ENCODE measurements at places on chromosomes 7 and 10.

DNA sequence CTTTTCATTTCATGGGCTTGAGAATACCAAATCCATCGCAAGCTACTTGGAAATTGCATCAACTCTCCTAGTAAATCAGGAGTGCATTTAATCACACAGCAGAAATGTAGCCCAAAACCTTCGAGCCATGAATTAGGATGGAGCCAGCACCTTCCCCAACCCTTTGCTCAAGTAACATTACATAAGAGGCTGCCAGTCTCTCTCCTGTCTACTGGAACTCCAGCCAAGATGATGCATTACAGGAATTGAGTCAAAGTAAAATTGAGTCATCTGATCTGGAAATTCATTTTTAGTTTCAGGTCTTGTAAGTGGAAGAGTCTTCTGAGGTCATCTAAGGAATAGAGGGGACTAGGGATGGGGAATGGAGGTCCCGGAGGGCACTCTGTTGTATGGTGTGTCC, 69.7 kb upstream of the FHIP2A start:
- DNase-seq = no peak

GRCh38 chr10:130642926-130643325, 506.7 kb downstream of the GLRX3 start:
- DNase-seq = no peak

GRCh38 chr10:63718421-63718820, 197.2 kb downstream of the REEP3 start:
- no peak for DNase-seq

GRCh38 chr7:90946730-90947501, 317.3 kb upstream of the FZD1 start:
- no peak for DNase-seq

DNA sequence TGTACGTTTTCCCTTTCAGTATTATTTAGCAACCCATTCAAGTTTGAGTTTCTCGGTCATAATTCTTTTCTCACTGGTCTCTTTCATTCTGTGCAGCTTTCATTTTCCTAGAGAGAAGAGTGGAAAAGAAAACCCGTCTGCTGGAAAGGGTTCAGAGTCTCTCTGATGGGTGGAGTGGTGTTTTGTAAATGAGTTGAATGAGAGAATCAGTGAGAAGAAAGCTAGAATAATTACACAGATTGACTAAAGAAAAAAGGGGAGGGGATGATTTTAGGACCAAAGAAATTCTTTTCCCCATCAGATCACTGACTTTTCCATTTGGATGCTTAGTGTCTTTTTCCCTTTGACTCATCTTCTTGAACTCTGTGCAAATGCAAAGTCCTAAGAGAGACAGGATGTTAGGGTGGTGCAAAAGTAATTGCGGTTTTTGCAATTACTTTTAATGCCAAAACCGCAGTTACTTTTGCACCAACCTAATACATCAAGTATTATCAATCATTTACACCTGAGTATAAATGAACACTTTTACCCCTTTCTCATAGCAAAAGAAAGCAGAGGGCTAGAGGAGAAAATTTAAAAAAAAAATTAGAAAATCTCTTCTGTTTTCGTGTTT, 242.1 kb upstream of the SP4 start:
- no peak for DNase-seq

DNA sequence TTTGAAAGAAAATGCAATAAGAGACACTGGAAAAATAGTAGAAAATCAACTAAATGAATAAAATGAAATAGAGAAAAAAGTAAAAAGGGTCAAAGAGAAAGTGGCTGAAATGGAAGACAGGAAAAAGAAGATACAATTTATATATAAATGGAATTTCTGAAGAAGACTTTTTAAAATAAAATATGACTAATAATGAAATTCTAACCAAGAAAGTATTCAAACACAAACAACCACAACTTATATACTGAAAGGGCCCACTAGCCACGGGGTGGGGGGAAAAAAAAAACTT, 232.1 kb downstream of the IMMP2L start:
- no peak for DNase-seq

DNA sequence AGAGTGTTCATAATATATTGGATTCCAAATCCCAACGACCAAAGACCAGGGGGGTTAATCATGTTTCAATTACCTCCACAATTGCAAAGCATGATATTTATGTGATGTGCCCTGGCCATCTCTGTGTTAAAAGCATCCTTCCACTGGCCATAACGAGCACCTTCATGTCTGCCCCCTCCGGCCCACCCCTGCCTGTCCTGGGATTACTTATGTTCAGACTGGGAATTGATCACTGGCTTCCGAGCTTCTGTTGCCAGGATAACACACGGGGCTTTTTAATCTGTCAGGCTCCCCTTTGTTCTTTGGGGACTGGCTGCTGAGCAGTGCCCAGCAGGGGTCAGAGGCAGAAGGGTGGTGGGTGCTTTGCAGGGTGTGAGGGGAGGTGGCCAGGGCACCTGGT, 13.7 kb upstream of the CHST15 start:
- no peak for DNase-seq

DNA sequence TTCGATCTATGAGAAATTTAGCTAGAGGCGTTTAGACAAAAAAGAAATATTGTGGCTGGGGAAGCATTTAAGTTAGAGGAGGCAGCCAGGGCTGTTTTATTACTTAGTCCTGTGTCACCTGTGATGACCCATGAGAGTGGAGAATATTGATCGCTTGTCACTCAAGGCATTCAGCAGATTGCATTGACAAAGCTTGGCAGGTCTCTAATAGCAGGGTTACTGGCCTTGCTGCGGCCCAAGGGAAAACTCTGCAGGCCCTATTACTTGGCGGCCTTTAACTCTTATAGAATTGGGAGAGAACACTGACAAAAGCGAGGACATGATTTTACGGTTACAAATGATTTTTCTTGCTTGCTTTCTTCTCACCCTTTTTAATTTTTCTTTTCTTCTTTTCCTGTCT, 473.5 kb downstream of the AUTS2 start:
- no peak for DNase-seq

- DNase-seq = no peak
Observed at GRCh38 chr10:61064356-61064755, 120.4 kb upstream of the RHOBTB1 start.

- no peak for DNase-seq
Observed at GRCh38 chr10:118193642-118194041, 146.9 kb upstream of the RAB11FIP2 start.

DNA sequence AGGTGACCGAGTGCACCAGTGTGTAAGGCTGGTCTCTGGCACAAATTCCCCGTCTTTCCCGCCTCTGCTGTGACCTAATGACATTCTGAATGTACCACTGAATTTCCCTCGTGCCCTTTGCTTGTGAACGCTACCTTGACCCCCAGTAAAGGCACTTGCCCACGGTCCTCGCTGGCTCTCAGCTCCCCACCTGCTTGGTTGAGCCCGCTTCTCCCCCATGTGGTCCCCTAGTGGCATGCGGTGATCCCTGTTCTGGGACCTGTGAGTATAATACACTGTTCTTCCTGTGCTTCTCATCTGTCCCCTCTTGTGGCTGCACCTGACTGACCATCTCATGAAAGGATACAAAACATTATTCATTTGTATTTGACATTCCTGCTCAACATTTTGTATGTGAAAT, 495.7 kb downstream of the INHBA start:
- DNase-seq = no peak

- no peak for DNase-seq
Observed at GRCh38 chr7:55441774-55442522, 76.8 kb downstream of the LANCL2 start.

DNA sequence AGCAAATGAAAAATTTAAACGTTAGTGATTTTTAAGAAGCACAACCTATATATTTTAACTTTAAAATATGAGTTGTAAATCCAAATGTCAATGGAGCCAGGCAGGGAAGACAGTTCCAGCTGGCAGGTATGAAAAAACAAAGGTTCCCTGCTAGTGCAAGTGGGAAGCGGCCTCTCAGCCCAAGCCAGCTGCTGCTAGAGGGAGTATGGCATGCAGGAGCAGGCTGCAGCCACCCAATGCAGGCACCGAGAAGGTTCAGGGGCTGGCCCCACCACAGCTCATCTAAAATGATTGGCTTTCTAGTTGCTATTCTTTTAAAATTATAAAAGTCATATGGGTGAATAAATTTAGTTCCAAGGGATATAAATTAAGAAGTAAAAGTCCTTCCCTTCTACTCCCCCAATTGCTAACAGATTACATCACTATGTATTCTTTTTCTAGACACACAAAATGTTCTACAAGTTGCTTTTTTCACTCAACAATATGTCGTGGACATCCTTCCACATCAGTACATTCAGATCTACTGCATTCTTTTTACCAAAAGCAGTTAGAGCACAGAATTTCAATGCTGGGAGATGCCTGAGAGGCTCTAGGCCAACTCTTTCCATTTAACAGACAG, 69.3 kb downstream of the SGMS1 start:
- DNase-seq = no peak

GRCh38 chr7:140661124-140661523, 11.6 kb upstream of the ADCK2 start:
- no peak for DNase-seq

GRCh38 chr7:71271203-71271602, 139.3 kb downstream of the GALNT17 start:
- no peak for DNase-seq

DNA sequence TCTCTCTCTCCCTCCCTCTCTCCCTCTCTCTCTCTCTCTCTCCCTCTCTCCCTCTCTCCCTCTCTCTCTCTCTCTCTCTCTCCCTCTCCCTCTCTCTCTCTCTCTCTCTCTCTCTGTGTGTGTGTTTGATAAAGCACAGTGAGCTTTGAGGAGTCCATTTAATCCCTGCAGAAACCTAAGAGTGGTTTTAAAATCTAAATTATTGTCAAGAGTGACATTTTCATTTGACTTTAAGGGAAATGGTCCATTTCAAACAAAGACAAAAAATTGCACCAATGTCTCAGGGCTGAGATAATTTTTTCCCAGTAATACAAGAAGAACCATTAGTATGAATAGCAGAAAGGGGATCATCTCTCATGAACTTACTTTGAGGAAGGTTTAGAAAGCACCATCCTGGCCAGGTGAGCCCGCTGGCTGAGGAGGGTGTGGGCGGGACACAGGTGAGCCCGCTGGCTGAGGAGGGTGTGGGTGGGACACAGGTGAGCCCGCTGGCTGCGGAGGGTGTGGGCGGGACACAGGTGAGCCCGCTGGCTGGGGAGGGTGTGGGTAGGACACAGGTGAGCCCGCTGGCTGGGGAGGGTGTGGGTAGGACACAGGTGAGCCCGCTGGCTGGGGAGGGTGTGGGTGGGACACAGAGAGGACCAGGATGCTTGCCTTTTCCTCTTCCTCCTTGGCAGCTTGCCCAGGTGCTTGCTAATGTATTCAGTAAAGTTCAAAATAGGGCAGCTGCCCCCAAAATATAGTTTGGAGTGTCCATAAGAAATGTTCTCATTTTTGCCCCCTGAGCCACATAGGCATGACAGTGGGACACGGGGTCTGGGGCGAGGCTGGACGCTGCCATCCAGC, 125.0 kb downstream of the DNAJB6 start:
- DNase-seq = no peak

- no peak for DNase-seq
Observed at GRCh38 chr7:136122026-136122425, 144.9 kb upstream of the MTPN start.

DNA sequence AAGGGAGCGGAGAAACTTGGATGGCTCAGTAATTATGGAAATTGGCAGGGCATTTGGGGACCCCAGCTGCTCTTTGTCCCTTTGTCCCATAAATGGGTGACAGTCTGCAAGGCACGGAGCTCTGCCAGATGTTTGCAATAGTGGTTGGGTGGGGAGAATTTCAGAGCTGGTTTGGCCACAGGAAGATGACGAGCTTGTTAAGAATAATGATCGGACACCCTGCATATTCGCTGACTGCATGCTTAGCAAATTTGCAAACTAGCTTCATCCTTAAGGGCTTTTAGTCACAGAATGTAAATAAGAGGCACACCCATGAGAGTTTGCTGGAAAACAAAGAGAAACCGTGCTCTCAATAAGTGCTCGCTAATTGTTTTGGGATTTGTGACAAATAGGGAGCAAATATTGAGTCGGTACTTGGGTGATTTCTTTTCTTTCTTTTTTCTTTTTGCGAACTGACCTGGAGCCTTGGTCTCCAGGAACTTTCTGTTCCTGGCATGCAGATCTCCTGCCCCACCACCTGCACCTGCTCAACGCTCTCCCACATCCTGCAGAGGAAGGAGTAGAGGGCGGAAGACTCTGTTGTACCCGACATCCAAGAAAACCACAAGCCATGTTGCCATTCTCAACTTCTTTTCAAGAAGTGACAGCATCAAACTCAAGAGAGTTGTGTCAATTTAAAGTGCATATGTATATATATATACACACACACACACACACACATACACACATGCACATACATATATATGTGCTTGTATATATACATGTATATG, 238.9 kb downstream of the CAMK1D start:
- DNase-seq = no peak

- no peak for DNase-seq
Observed at GRCh38 chr7:14717169-14717568, 185.4 kb downstream of the DGKB start.
